CD4-positive, alpha-beta T cell treated with Interferon alpha-2 for 1 hour (primary cell): ENCODE measurements at places on chromosomes 11 and 22.
A peak's percentile ranks its signal among the peaks of the same experiment; 100 is the strongest.

DNA sequence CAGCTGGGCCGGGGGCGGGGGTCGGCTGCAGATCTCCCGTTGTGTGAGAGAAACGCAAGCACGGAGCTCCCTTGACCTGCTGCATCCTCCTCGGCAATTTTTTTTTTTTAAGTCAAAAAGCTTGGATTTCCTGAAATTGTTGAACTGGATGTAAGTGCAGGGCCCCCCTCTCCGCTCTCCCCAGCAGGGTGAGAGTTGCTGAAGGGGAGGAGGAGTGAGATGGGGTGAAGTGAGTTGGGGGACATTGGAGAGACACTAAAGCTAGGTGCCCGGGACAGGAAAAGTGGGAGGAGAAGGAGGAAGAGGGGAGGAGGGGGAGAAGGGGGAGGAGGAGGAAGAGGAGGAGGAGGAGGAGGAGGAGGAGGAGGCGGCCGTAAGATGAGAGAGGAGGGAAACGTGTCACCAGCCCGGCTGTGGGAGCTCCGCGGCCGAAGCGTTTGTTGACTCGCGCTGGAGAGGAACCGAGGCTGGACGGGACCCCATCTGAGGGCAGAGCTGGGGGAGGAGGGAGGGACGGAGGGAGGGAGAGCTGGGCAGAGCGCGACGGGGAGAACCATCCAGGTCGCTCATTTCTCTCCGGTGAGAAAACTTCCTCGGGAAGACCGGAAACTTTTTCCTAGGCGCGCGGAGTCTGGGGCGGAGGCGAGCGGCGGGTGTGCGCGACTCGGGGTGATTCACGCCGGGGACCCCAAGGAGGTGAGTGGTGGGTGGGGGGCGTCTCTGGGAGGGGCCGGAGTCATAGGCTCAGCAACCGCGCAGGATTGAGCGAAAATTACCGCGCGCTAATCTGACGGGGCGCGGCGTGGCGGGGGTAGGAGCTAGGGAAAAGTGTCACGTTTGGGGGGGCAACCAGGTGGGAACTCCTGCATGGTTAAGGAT lies 80.2 kb downstream of the PRR5L start:
- DNase-seq: no peak

GRCh38 chr22:39994041-39994565 lies 651 bp upstream of the FAM83F start:
- peak; percentile 37 for DNase-seq

- no peak for DNase-seq
Measured at GRCh38 chr11:100963375-100963774, 166.2 kb downstream of the PGR start.

DNA sequence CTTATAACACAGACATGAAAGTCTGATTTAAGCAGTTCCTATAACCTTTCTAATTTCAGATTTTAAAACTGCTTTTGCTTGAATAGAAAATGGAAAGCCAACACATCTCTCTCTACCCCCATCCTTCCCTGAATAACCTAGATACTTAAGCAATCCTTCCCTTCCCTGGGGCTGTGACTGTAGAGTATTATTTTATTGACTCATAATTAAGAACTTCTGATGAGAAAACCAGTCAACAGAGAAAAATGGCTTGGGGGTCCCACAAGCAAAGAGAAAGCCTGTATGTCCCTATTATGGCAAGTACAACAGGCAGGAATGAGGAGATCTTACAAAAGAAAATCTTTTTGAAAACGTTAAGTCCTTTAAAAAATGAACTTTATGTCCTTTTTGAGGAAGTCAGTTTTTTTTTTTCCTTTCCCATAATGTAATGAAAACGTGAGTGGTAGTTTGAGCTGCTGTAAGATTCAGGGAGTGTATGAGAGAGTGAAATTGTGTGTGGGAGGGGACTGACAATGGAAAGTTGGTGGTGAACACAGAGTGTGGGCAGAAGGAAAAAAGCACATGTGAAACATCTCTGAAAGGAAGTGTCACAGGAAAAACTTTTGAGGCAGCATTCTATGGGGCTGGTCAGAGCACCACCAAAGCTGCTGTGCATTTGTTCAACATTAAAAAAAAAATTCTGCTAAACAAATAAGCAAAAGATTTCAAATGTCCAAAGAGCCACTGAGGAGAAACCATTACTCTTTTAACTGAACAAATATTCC lies 154.6 kb downstream of the MAML2 start:
- DNase-seq: no peak

- no peak for DNase-seq
Measured at GRCh38 chr11:10575346-10576034, 7.0 kb upstream of the LYVE1 start.

GRCh38 chr22:34111210-34111824 lies 191.0 kb upstream of the LARGE1 start:
- DNase-seq: peak; percentile 14

DNA sequence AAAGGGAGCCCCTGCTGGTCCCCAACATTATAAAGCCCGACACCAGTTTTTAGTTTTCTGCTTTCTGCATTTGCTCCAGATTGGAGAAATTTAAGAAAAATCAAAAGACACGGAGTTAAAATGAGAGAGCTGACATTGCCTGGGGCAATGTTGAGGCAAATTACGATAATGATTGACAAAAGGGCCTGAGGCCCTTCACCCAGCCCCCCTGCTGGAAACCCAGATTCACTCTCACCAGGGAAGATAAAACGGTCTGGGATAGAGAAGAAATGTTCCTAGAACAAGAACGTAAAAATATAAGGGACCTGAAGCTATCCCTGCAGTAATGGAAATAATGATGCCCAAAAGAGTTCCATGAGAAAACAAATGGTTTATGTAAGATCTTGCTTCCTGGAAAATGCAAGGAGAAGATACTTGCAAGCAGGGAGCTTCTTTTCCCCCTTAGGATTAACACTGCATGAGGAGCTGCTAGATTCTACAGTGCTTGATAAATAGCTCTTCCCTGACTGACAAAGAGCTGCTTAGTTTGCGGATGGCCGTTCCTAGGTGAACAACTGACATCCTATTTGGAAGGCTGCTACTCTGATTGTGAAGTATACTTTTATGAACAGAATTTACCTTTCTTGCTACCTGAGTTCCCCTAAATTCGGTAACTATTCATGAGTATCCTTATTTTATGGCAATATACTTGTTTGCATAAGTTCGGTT lies 40.6 kb upstream of the GNAZ start:
- no peak for DNase-seq

GRCh38 chr11:28490773-28491382 lies 382.7 kb downstream of the METTL15 start:
- no peak for DNase-seq

- DNase-seq: no peak
Measured at GRCh38 chr22:19065298-19065859, 56.8 kb downstream of the DGCR2 start.

GRCh38 chr11:77172666-77172982 lies 44.6 kb downstream of the MYO7A start:
- no peak for DNase-seq

DNA sequence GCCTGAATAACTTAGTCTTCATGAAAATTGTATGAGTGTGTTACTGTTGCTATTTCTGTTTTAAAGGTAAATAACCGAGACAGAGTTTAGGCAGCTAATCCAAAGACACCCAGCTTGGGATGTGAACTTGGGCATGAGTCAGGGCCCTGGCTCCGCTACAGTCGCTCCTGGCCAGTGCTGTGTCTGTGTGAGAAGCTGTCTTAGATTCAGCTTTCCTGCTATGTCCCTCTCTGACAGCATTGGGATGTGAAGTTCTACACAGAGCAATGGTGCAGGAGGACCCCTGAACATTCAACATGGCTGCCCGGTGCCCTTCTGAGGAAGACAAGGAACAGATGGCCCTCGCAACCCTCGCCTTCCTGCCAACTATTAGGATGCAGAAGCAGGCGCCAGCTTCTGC lies 49.4 kb downstream of the GALNT18 start:
- no peak for DNase-seq

DNA sequence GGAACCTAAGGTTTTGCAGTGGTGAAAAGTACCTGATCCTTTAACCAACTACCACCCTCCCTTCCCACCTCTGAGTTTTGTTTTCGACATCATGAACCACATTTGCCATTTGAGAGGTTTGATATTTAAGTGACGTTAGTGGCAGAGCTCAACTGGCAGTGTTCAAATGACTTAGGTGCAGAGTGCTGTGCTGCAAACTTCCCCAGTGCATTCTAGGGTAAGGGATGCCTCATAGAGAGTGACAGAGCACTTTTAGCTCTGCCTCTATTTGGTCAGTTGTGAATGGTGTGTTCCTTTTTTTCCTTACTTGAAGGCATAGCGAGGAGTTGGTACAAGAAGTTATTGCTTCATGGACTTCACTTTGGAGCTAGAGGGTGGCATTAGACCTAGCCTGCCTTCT lies 9.4 kb downstream of the BMAL1 start:
- DNase-seq: peak; percentile 16

DNA sequence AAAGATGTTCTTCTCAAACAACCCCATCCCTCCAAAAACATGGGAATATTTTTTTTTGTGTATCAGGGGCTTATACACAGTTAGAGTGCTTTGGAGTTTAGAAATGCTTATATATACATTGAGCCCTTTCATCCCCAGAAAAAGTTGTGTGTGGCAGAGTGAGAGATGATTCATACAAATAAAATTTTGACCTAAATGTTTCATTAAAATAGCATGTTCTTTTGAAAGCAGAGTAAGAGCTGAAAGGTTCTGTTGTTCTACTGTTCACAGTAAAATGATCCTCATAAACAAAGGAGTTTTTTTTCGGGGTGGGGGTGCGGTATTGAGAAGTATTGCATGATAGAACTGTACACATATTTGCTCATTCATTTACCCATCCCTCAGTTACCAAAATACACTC lies 512.4 kb downstream of the DLG2 start:
- DNase-seq: no peak

GRCh38 chr22:20032407-20032991 lies 11.6 kb downstream of the TANGO2 start:
- DNase-seq: no peak

DNA sequence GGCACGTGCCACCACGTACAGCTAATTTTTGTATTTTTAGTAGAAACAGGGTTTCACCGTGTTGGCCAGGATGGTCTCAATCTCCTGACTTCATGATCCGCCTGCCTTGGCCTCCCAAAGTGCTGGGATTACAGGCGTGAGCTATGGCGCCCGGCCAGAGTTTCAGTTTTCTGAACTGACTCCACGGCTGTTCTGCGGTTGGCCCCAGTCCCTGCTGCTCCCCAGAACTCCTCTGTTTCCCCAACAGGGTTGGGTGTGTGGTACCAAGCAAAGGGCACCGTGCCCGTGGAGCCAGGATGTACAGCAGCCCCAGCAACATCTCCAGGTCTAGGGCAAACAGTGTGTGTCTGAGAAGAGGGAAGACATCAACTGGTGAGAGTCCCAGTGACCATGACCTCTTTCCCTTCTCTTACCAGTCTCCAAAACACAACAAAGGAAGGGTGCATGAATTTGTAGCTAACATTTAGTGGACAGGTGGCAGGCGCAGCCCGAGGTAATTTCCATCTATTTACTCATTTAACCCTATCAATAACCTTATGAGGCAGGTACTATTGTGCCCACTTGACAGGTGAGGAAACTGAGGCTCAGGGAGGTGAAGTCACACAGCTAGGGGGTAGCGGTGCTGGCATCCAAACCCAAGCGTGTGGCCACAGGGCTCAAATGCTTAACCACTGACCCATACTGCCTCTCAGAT lies 57.0 kb upstream of the RBFOX2 start:
- DNase-seq: no peak

GRCh38 chr11:78331711-78332110 lies 85.9 kb downstream of the GAB2 start:
- no peak for DNase-seq

GRCh38 chr11:66204412-66204811 lies 64.0 kb upstream of the RAB1B start:
- DNase-seq: no peak

- DNase-seq: no peak
Measured at GRCh38 chr11:66224226-66224855, 44.1 kb upstream of the RAB1B start.

- no peak for DNase-seq
Measured at GRCh38 chr11:15727520-15727914, 612.8 kb downstream of the INSC start.

DNA sequence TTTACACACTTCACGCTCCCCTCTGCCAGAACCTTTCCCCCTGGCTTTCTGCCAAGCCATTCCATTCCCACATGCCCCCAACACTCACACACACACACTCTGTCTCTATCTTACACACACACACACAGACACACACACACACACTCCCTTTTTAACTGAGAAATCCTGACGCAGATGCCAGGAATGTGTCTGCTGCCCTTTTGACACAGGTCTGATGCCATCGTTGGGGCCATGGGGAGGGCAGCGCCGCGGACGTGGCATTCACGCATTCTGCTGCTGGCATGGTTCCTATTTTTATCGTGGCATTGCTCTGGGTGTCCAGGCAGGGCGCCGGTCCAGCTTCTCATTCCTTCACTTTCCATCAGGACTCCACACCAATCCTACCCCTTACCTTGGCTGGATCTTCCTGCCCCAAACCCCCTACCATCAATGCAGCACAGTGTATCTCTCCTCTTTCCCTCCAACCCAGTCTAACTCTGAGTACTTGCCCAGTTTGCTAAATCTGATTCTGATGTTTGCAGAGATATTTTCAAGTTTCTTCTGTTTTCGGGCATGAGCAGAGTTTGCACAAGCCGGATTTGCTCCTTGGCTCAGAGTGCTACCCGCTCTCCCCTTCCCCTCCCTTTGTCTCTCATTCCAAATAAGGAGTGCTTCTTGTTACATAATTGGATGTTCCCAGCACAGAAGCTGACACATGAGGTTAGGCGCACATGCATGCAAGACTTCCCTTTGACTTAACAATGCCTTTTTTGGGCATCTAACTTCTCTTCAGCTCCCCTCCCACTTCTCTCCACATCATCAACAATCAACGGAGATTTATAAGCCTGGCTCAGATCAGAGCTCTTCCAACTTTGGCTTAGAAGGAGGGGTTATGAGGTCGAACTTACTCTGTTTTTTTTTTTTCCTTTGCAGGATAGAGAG lies 18.8 kb downstream of the SNX19 start:
- DNase-seq: no peak

DNA sequence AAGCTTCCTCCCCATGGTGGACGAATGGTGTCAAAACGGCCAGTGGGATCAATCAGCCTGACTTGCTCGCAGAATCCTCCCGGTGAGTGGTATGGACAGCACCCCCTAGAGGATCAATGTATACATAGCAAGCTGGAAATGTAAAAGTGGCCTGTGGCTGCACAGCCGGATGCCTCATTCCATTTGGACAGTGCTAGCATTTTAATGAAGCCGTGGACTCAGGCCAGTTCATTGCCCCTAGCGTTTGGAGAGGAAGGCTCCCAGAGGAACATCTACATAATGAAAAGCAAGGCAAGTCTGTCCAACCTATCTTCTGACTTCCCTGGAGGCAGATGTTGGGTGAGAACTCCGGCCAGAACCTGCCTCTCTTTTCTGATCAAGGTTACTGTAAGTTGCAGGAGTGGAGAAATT lies 942.3 kb downstream of the NTM start:
- no peak for DNase-seq

DNA sequence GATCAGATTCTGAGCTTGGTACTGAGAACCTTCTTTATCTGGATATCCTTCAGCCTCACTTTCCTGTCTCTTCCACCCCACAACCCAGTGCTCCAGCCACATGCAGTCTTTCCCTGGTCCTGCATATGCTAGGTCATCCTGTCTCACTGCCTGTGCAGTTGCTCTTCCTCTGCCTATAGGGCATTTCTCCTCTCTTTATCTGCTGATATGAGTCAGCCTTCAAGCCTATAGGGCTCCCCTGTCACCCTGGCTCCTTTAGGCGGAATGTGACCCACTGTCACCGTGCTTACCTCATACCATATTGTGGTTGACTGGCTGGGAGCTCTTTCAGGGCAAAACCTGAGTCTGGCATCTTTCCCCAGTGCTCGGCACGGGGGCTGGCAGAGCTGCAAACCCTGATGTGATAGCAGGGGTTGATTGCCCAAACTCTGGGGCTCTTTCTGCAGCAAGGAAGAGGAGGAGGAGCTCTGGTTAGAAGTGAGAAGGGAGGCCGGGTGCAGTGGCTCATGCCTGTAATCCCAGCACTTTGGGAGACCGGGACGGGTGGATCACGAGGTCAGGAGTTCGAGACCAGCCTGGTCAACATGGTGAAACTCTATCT lies 26.3 kb downstream of the MEI1 start:
- DNase-seq: no peak
